ENCODE measurements at places on chromosomes 2 and 18. TPM values are rescaled to one million over a fixed set of nuclear protein-coding genes. Genes with fewer than 3 reads are reported as not detected.

GRCh38 chr2:62042944-62043343 is 137.5 kb downstream of the COMMD1 start:
- H3K27ac ChIP-seq: no peak overlapping the region
- no peaks in the 10 kb centered on the region for H3K36me3 ChIP-seq
- no peak for DNase-seq
- no peaks in the 10 kb centered on the region for H3K27me3 ChIP-seq
- H3K4me3 ChIP-seq: no peak overlapping the region
- H3K4me1 ChIP-seq: no peaks in the 10 kb centered on the region

CDKL4 gene
- total RNA-seq: 3.2 TPM

GRCh38 chr2:1652034-1652790 is 92.1 kb downstream of the PXDN start:
- peak overlapping the region; percentile 82 for H3K27ac ChIP-seq
- peaks cover 45% of the 10 kb centered on the region for H3K4me1 ChIP-seq
- H3K36me3 ChIP-seq: peaks cover 24% of the 10 kb centered on the region
- no peaks in the 10 kb centered on the region for H3K27me3 ChIP-seq

DNA sequence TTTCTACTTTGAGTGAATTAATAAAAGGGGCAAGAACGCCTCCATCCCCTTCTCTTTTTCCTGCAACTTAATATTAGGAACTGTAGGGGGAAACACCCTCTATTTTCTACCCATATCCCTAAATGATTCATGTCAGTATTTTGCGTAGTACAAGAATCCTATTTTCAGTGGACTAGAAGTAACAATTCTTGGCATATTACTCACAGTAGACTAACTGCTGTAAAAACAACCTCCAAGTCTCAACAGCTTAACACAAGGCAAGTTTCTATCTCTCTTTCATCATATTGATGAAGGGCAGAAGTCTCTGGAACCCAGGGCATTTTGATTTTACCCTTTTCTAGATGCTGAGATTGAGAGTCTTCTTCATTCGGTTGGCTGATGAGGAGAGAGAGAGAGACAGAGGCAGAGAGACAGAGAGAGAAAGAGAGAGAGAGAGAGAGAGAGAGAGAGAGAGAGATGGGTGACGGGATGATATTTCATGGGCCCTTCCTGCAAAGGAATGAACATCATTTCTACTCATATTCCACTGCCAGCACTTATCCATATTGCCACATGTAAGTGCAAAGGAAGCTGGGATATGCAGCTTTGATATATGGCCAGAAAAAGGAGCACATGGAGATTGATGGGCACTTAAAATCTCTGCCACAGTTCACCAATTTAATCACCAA is 481.6 kb downstream of the LPIN1 start:
- no peak for DNase-seq
- H3K4me3 ChIP-seq: no peak overlapping the region
- H3K27me3 ChIP-seq: no peaks in the 10 kb centered on the region
- H3K4me1 ChIP-seq: no peaks in the 10 kb centered on the region
- no peaks in the 10 kb centered on the region for H3K36me3 ChIP-seq

GRCh38 chr2:177261116-177262060 is 3.1 kb downstream of the NFE2L2 start:
- H3K36me3 ChIP-seq: no peaks in the 10 kb centered on the region
- H3K27ac ChIP-seq: peak overlapping the region; percentile 98
- H3K4me3 ChIP-seq: peak overlapping the region; percentile 68
- H3K27me3 ChIP-seq: no peaks in the 10 kb centered on the region
- no peak for DNase-seq

DNA sequence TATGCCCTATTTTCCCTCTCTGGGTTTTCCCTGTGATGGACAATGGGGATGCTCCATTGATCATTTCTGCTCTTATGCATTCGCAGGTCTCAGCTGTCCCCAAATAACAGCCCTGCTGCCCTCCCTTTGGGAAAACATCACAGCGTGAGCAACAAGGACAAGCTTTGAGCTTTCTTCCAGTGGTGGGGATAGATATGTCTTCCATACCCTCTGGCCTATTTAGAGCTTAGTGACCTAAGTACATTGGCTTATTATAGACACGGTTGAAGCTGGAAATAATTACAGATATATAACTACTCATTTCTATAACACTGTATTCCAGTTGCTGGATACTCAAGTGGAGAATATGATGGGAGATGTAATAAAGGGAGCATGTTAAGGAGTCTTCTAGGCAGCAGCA is 304.3 kb upstream of the MGAT5 start:
- H3K27ac ChIP-seq: no peak overlapping the region
- H3K27me3 ChIP-seq: no peaks in the 10 kb centered on the region
- no peak overlapping the region for H3K4me3 ChIP-seq
- no peak for DNase-seq
- H3K4me1 ChIP-seq: no peaks in the 10 kb centered on the region

TSPYL6 gene
- not detected for total RNA-seq

GRCh38 chr2:182148344-182148743 is 162.7 kb downstream of the PPP1R1C start:
- no peak overlapping the region for H3K27ac ChIP-seq
- no peaks in the 10 kb centered on the region for H3K27me3 ChIP-seq
- H3K36me3 ChIP-seq: no peaks in the 10 kb centered on the region
- no peak for DNase-seq
- H3K4me3 ChIP-seq: no peak overlapping the region

DNA sequence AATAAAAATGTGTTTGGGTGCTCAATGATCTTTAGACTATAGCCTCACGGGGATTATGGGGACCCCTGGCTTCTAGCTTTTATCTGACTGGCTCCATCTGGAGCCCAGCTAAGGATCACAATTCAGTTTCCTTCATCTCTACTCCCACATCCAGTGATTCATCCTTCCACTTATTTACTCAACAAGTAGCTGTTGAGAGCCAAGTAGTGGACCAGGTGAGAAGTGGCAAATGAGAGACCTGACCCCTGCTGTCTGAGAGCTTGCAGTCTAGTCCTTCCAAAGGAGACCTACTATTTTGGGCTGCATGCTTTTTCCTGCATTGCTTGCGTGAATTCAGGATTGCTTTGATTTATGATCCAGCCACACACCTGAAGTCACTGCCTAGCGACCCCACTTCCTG is 10.7 kb upstream of the DSG3 start:
- H3K36me3 ChIP-seq: no peaks in the 10 kb centered on the region
- DNase-seq: no peak
- no peak overlapping the region for H3K4me3 ChIP-seq
- H3K27me3 ChIP-seq: no peaks in the 10 kb centered on the region
- no peak overlapping the region for H3K27ac ChIP-seq

IL1RL1 gene
- total RNA-seq: 0.29 TPM
